ENCODE measurements at places on chromosomes 1 and 21. TPM values are rescaled to one million over a fixed set of nuclear protein-coding genes. Genes with fewer than 3 reads are reported as not detected.

LAMC2 gene
- not detected for polyA plus RNA-seq

DNA sequence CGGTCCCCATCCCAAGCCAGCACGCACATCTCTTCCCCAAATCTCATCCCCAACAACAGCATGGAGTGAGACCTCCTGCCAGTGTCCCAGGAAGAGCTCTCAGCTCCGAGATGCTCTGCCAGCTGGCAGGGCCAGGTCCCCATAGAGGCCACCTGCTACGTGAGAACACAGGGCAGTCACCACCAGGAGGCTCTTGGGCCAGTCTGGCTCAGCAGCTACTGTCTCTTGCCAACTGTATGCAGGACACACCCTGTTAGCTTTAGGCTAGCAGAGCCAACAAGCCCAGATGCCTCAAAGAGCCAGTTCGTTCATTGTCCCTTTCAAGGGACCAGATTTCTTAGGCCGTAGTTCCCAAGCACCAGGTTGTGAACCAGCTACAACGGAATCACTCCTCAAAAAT is 36.9 kb downstream of the FBXO2 start:
- H3K27ac ChIP-seq = no peak overlapping the region
- H3K4me1 ChIP-seq = no peaks in the 10 kb centered on the region
- H3K36me3 ChIP-seq = no peaks in the 10 kb centered on the region
- H3K4me3 ChIP-seq = no peak overlapping the region
- no peaks in the 10 kb centered on the region for H3K27me3 ChIP-seq

SUMO3 gene
- polyA plus RNA-seq = 88.1 TPM

- no peak overlapping the region for H3K27ac ChIP-seq
- DNase-seq = no peak
- H3K27me3 ChIP-seq = no peaks in the 10 kb centered on the region
- H3K36me3 ChIP-seq = no peaks in the 10 kb centered on the region
Observed at GRCh38 chr1:66809736-66810326, 8.8 kb upstream of the INSL5 start.

PGD gene
- 42.4 TPM for polyA plus RNA-seq

CD2 gene
- polyA plus RNA-seq = 440 TPM

DNA sequence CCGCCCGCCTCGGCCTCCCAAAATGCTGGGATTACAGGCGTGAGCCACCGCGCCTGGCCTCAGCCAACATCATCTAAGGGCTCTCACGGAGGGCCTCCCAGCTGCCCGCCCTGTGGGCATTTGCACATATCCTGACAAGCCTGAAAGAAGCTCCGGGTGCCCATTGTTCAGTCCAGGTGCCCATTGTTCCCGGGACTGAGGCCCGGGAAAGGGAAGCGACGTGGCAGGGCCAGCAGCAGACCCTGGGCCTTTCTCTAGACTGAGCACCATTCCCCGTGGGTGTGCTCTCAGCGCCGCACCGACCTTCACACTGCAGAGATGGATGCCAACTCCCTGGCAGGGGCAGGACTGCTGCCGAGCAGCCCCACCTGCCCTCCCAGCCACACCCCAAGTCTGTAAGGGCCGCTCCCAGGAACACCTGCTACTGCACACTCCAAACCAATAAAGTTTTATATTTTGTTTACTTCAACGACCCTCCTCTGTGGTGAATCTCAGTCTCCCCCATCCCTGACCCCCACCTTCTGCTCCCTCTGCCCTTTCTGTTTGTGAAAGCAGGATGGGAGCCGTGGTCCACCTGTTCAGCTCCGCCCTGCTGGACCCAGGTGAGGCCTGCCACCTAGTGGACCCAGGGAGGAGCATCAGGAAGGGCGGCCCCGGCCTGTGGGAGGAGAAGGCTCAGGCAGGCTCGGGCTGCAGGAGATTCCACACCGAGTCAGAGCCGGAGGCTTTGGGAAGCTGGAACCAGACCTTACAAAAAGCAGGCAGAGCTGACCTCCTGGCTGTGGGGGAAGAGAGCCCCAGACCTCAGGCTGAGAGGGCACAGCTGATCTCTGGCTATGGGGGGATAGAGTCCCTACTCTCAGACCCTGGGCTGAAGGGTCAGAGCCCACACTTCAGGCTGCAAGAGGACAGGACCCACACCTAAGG is 1.1 kb upstream of the TMEM82 start:
- no peak overlapping the region for H3K4me3 ChIP-seq
- H3K27ac ChIP-seq = no peak overlapping the region
- peaks cover 5% of the 10 kb centered on the region for H3K4me1 ChIP-seq
- H3K27me3 ChIP-seq = no peaks in the 10 kb centered on the region
